NCI-H1694 (cell line): ENCODE measurements at places on chromosomes 1 and 21.

DNA sequence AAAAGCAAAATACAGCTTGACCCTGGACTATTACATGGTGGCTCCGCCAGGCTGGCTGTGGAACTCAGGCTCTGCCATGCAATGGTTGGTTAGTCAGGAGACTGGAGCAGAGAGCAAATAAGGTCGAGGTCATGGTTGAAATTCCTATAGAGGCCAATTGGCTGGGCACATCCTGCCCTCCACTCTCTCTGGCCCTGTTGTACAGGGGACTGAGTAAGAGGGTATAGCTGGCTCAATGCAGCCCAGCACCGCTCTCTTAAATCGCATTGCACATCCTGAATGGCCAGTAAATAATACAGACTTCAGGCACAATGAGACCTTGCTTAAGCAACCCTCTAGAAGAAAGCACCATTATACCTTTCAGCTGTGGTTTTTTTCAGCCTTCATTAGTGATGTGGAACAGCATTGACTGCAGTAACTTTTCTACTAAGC is 59.3 kb upstream of the PPP2R5A start:
- no peak for DNase-seq

DNA sequence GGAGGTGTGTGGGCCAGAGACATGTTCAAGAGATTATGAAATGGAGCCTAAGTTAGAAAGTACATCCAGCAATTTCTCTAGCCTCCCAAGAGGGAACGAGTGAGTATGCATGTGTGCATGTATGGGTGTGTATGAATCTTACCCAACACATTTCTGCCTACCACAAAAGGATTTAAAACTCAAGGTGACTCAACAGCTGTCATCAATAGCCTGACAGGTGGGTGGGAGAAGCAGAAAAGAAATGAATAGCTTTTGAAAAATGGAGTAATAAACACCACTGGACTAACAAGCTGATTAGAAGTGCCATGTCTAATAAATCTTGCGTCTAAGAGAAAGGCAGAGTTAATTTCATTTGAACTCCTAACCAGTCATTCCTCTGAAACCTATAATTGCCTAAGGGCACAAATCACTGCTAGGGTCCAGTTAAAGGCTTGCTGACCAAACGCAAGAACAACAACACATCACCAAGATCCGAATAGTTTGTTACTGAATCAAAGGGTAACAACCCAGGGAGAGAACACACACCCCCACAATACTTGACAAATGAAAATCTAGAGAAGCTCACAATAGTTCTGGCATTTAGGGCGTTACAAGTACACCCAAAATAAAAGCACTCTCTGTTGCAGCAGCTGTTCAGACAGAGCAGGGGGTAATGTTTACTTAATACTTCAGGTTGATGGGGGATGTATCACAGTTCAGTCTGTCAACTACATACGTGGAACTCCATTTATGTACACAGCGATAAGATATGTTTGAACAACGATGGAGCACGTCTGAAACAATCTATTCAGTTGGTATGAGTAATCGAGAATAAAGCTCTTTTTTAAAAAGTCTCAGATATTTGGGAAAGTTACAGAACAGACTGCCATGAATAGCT is 1.4 kb downstream of the KIAA0319L start:
- DNase-seq, result no peak

DNA sequence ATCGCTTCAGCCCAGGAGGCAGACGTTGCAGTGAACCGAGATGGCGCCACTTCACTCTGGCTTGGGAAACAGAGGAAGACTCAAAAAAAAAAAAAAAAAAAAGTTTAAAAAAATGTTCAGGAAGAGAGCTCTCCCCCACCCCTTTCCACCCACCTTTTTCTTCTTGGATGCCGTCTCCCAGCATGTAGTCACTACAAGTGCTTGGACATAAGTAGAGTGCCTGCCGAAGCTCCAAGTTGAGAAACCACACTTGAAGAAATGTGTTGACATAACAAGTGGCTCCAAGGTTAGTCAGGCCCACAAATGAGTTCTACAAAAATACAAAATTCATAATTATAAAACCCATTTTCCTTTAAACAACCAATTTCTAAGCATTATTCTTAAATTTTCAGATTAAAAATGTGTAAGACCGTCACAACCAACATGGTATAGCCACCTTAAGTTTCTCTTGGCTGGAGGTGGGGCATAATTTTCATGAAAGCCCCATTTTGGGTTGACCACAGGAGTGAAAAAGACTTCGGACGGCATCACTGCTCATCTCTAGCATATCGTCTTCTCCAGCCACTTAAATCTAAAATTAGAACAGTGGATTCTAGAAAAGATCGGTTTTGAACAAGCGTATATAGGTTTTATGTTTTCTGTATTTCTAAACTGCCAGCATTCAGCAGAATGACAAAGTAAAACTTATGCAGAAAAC is 26.4 kb downstream of the USP48 start:
- no peak for DNase-seq

GRCh38 chr1:221834698-221835513 is 93.0 kb upstream of the DUSP10 start:
- no peak for DNase-seq

GRCh38 chr1:55079651-55080050 is 40.3 kb downstream of the PCSK9 start:
- no peak for DNase-seq
